ENCODE measurements at places on chromosomes 1 and 21. TPM values are rescaled to one million over a fixed set of nuclear protein-coding genes. Genes with fewer than 3 reads are reported as not detected.

GPR25 gene
- not detected for total RNA-seq

KPRP gene
- total RNA-seq: not detected

VPS45 gene
- total RNA-seq: 41.5 TPM

GBP3 gene
- total RNA-seq: 0.53 TPM

ADGRB2 gene
- 0.73 TPM for total RNA-seq

RBBP4 gene
- total RNA-seq: 395 TPM

CFAP57 gene
- total RNA-seq: 0.04 TPM

ETV3 gene
- 12.5 TPM for total RNA-seq

C1orf167 gene
- not detected for total RNA-seq

LCE6A gene
- total RNA-seq: not detected
